ENCODE measurements at places on chromosomes 1 and 21.
A peak's percentile ranks its signal among the peaks of the same experiment; 100 is the strongest.

GRCh38 chr1:202117898-202118371 lies 4.8 kb upstream of the GPR37L1 start:
- no peak for DNase-seq

DNA sequence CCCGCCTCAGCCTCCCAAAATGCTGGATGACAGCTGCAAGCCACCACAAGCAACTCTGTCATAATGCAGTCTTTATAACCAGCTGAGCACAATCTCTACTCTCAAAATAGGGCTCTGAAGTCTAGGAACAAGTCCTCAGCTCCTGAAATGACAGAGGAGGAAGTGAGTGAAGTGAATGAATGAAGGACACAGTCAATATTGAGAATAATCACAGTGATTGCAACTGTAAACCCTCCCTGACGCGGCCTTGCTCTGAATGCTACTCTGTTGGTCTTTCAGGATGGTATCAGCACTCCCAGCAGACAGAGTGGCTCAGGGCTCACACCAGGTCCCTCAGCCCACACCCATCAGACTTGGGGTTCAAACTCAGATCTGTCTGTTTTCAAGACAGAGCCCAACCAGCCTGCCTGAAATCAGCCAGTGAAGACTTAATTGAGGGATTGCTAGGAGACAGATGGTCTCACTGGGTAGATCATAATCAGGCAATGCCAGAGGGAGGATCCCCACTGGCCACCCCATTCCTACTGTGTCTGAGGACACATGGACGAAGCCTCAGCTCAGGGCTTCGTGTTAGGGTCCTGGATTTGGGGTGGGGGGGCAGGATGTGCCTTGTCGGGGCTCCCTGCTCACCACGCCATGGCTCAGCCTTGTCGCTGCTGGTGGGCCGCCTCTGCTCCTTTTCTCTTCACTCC lies 20.9 kb downstream of the RNF187 start:
- DNase-seq, result no peak

- no peak for DNase-seq
These were observed 14.0 kb downstream of the AK2 start for GRCh38 chr1:33022650-33023200.

DNA sequence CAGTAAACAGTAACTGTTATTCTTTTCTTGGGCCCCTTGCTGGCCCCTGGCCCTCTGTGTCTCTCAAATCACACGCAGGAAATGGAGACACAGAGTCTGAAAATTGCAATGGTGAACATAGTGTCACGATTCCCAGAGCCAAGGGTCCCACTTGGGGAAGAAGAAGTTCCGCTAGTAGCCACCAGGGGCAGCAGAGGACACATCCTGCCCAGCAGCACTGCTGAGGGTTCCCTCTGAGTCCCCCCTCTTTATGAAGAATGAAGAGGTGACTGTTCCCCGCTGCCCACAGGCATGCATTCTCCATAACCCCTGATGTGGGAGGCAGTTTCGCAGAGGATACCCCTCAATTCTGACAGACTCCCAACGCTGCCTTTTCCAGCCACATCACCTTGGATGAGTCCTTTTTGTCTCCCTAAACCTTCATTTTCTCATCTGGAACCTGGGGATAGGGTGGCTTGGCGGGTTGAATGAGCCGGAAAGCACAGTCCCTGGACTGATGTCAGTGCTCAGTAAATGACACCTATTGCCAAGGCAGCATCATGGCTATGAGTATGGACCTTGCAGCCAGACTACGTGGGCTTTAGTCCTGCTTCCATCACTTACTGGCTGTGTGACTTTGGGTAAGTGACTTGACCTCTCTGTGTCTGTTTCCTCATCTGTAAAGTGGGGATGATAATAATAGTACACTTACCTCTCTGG lies 238.0 kb upstream of the TMEM51 start:
- no peak for DNase-seq

GRCh38 chr1:117606649-117607430 lies 992 bp downstream of the TENT5C start:
- DNase-seq, result peak; percentile 42

DNA sequence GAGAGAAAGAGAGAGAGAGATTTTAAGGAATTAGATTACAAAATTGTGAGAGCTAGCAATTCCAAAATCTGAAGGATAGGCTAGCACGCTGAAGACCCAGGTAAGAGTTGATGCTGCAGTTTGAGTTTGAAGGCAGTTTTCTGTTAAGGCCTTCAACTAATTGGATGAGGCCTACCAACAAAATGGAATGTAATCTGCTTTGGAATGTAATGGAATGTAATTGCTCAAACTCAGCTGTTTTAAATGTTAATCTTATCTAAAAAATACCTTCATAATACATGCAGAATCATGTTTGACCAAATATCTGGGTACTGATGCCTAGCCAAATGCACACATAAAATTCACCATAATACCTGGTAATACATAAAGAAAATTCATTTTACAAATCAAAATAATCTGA lies 976.1 kb downstream of the LTN1 start:
- DNase-seq, result no peak

GRCh38 chr1:36269408-36269838 lies 36.7 kb upstream of the SH3D21 start:
- no peak for DNase-seq

DNA sequence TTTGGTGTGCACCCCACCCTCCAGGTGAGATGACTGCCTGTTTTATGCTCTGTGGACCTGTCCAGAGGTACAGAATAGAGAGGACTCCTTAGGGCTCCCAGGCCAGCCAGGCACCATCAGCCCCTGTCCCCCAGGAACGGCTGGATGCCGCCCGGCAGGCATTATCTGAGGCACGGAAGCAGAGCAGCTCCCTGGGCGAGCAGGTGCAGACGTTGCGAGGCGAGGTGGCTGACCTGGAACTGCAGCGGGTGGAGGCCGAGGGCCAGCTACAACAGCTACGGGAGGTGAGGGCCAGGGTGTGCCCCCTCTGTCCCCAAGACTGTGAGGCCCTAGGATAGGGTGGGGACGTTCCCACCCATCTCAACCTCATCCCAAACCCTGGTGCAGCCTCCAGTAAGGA lies 10.8 kb downstream of the MFAP2 start:
- no peak for DNase-seq

- DNase-seq, result no peak
These were observed 51.3 kb upstream of the IVNS1ABP start for GRCh38 chr1:185368313-185368855.

DNA sequence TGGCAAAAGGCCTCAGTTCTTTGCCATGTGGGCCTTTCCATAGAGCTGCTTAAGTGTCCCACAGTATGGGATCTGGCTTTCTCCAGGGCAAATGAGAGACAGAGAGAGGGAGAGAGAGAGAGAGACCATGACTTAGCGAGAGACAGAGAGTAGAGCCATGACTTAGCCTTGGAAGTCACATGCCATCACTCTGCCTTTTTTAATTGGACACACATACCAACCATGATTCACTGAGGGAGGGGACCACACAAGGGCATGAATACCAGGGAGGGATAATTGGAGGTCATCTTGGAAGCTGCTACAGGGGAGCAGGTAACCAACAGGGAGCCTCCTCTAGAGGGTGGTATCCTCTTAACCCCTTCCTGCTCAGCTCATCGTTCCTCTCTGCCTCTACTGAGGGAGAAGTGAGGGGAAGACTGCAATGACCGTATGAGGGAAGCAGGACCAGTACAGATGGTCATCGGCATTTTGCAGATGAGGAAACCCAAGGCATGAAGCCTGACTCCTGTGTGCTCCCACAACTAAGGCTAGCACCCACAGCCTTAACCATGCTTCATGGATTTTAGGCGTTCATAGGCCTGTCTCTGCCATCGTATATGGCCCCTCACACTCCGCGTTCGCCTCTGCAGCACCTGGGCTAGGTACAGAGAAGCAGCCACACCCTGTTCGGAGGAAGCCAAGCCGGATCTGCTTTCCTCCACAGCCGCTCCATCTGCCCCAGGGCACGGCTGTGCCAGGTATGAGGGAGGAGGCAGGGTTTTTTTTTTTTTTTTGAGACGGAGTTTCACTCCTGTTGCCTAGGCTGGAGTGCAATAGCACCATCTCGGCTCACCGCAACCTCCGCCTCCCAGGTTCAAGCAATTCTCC lies 38.6 kb downstream of the MEF2D start:
- DNase-seq, result no peak

- no peak for DNase-seq
These were observed 52.5 kb upstream of the PRMT6 start for GRCh38 chr1:107003972-107004371.

- no peak for DNase-seq
These were observed 568.3 kb upstream of the ADGRL2 start for GRCh38 chr1:81232420-81232819.

DNA sequence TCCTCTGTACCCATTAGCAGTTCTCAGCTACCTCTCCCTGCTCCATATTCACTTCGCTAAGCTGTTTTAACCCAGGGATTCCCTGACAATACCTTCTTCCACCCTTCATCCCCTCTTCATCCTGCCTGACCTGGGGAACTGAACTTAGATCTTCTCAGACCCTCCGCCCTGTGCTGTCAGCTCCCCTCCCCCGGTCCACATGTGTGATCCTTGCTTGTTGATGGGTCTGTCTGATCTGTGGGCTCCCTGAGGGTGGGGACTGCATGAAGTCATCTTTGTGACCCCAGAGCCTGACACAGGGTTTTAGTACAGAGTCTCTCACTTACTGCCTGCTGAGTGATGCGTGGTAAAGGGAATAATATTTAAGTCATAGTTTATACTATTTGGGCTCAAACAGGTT lies 11.8 kb downstream of the CHAF1B start:
- no peak for DNase-seq

GRCh38 chr1:156942176-156942575 lies 21.7 kb downstream of the LRRC71 start:
- no peak for DNase-seq

DNA sequence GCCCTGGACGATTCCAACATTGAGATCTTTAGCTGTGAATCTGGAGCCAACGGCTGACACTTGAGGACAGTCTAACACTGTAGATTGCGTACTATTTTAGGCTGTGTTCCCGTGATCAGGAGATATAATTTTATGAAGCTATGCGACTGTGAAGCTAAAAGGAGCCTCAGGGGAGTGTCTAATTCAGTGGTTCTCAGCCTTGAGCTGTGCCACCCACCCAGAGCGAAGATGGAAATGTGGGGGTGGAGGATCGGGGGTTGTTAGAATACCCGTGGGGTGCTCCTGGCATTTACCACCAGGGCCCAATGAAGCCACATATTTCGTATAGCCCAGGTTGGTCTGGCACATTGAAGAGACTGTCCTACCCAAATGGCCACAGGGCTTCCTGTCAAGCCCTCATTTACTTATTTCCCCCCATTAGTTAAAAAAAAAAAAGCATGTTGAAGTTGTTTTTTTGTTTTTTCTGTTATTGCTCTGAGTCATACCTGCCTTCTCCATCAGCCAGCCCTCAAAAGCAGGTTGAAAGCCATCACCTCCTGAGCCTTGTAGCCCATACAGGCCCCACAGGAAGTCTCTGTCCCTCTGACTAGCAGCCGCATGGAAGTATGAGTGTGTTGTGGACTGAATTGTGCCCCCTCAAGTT lies 141.7 kb downstream of the GALNT2 start:
- DNase-seq, result no peak

DNA sequence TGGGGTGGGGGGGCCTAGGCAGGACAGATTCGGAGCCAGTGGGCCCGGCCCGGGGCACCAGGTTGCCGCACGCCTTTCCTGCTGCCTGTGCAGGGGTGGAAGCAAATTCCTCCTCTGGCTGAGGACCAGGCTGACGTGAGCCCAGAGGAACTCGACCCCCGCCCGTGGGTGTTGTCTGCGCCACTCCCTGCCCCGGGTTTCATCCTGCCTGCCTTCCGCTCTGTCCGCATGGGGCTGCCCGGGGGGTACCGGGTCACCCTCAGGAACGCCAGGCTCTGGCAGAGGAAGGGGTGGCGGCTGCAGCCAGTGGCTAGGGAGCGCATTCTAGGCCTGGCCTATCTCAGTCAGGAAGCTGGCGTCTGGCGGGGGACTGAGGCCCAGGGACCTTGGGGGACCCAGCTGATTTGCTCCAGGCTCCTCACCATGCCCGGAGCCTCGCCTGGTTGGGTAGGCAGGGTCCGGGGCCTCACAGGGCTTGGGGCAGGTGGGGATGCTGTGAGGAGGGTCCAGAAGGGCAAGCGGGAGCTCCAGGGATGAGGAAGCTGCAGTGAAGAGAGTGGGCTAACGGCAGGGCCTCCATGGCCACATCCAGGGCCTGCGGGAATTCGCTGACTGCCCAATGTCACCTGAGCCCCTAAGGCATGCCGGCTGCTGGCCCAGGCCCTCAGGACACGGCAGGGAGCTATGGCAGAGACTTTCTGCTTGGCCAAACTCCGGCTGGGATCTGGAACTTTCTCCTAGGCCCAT lies 2.4 kb upstream of the IBA57 start:
- no peak for DNase-seq

GRCh38 chr1:156927215-156928042 lies 7.0 kb downstream of the LRRC71 start:
- peak; percentile 16 for DNase-seq

DNA sequence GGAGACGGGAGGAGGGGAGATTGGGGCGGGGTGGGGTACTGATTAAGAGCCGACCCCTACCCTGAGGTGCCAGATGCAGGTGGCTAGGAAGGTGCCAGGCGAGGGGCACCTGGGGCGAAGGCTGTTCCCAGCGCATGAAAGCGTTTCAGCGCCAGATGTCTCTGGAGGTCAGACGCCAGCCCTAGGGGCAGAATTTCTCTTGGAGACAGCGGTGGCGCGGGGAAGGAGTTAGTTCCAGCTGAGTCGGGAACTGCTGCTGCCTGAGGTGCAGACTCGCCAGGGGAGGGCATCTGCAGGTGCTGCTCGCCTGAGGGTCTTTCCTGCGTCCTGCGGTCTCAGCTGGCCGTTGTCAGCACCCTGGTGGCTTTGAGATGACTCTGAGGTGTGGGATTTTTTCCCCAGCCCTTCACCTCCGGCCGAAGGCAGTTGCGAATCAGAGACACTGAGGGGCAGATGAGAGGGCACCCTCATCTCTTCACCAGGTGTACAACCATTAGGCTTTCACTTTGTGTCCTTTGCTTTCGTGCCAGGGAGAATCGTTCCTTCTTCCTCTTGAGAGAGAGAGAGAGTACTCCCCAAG lies 539 bp downstream of the CGN start:
- DNase-seq, result no peak

DNA sequence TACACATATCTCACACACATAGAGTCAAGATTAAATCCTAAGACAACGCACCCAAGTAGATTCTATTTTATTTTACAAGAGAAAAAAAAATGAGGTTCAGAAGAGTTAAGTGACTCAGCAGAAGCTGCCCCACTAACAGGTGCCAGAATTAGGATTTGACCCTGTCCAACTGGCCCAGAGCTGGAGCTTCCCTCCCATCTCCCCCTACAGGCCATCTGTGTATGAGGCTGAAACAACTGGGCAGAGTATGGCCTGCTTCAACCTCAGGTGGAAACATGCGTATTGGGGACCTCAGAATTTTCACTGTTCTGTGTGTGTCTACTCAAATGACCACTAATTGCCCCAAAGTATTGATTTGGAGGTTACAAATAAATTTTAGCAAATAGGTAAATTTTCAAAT lies 29.9 kb downstream of the PSMG1 start:
- no peak for DNase-seq

- no peak for DNase-seq
These were observed 78.7 kb downstream of the FBXO2 start for GRCh38 chr1:11575553-11575952.
